ENCODE measurements at places on chromosomes 5 and 9.

- DNase-seq, result no peak
Observed at GRCh38 chr9:126043681-126044080, 282.9 kb upstream of the MVB12B start.

DNA sequence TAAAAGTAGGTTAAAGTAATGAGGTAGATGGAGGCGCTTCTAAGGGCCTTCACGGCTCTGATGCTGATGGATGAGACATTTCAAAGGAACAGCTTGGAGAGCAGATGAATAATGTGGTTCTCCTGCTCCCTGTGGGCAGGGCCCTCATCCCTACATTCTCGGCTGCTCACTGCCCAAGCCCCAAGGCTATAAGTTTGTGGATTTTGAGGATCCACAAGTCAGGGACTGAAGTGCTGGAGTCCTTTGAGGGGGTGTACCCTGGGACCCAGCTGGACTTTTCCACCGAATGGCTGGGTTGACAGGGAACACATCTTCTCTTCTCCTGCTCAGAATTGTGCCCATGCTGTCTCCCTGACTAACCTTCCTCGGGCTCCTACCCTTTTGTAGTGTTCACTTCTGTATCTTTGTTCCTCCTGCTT lies 21.4 kb upstream of the CXCL14 start:
- DNase-seq, result no peak

DNA sequence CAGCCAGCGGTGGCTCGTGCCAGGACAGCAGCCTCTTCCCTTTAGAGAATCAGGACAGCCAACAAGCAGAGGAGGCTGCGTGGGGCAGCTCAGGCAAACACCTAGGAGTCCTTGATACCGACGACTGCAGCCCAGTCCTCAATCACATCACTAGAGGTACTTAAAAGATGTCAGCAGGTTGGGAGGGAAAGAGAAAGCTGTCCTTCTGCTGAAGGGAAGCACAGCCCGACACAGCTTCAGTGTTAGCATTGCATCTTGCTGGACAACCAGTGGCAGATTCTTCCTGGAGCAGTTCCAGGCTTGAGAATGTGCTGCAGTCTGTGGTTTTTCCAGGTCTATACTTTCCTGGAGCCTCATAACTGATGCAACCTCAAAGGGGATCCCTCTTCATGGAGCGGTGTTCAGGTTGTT lies 230.5 kb downstream of the SYK start:
- no peak for DNase-seq

DNA sequence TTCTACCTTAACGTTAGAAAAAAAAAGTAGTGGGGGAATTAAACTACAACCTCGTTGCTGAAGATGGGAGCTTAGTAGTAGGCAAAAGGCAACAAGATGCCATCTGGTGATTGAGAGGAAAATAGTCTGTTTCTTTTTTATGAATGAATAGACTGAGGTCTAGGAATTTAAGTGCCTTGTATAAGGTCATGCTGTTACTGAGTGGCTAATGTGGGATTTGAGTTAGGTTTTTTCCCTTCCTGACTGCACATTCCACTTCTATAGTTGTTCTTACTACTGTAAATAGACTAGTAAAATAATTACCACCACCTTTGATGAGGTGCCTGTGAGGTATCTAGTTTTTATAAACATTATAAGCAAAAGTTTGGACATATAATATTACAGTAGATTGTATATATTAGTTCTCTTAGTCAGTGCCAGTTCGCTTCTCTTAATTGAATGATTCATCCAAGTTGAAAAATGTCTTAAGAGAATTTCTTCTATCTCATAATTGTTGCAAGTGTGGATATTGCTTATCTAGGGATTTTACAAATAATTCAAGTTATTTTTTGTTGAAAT lies 19.1 kb downstream of the FSD1L start:
- peak; percentile 48 for DNase-seq

DNA sequence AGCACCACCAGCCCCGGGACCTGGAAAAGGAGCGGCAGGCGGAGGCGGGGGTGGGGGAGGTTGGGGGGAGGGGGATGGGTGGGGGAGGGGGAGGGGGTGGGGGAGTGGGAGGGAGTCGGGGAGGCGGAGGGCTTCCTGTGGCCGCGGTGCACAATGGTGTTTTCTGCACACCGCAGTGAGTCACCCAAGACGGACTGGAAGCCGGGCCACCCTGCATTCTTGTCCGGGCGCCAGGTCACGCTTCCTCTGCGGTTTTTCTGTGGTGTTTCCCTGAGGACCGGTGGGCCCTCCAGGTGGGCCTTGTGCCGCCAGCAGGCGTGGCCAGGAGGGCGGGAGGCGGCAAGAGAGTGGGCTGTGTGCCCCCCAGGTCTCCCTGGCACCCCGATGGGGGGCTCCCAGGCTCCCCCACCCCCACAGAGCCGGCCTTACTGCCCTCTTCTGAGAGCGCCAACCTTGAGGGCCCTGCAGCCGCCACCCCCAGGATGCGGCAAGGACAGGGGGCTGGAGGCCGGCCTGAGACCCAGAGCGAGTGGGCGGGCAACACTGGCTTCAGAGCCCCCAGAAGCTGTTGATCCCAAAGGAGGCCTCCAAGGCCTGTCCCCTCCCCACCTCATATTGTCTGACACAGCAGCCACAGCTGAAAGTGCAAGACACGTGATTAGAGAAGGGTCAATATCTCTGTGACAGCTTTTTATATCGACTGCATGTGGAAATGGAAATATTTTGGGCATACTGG lies 11.1 kb downstream of the EXD3 start:
- peak; percentile 94 for DNase-seq

- peak; percentile 52 for DNase-seq
Observed at GRCh38 chr5:87361031-87361445, 51.7 kb downstream of the CCNH start.

DNA sequence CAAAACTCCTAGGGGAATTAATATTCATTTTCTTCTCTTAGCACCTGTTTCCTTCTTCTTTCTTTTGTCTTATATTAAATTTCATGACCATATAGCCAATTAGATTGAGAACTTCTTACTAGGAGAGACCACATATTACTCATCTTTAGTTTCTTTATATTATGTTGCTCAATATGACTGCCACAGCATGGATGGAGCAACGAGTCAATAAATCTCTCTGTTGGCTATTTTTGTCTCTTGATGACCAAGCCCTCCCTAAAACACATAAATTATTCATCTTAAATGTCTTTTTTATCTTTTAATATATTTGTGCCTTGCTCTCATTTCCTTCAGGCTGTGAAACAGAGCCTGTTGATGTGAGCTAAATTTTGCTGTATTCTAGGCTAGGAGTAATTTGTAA lies 123.0 kb downstream of the ADAMTSL1 start:
- DNase-seq, result peak; percentile 88

- no peak for DNase-seq
Observed at GRCh38 chr9:116605904-116606341, 81.2 kb upstream of the TRIM32 start.

Data from fibroblast of lung (primary cell).